ENCODE measurements at places on chromosomes 16 and 17.

DNA sequence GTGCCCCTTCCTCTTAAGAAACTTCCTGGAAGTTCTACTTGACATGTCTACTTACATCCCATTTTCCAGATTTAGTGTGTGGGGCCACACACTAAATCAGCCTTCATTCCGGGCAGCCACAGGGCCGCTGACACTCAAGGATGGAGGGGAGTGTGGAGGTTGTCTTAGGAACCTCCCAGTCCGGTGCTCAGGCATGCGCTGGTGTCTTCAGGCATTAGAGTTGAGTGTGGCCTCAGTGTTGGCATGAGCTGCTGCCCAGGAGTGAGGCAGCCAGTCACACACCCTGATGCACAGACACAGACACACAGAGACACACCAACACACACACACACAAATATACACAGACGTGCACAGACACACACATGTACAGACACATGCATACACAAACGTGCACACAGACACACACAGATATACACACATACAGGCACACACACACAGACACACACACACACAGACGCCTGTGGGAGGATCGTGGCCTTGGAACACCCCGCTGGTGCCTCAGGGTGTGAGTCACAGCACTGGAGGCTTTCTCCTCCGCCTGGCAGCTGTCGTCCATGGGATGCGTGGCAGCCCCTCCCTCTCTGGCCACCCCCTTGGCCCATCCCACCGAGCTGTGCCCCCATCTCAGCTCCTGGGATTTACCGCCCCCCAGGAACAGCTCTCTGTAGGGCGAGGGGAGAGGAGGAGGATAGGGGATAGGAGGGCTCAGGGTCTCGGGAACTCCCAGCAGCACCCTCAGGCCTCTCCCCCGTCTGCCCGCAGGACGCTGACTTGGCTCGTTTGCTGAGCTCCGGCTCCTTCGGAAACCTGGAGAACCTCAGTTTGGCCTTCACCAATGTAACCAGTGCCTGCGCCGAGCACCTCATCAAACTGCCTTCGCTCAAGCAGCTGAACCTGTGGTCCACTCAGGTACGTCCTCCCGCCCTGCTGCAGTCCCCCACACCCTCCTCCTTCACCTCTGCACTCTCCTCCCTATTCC is 75.6 kb upstream of the PLCG2 start:
- DNase-seq = no peak

DNA sequence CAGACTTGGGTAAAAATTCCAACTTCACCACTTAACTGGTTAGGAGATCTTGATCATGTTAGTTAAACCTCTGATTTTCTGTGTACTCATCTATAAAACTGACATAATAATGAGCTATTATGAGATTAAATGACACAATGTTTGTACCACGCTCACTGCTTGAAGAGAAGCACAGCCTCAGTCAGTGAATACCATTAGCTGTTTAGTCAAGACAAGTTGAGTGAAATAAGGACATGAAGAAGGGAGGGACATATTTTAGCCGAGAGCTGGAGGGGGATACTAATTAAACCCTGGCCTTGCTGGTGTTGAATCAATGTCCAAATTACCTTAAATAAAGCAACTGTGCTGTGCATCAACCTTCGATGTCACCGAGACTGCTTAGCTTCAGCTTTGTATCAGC is 105.1 kb upstream of the TOX3 start:
- no peak for DNase-seq

GRCh38 chr17:56441308-56441707 is 152.2 kb upstream of the NOG start:
- DNase-seq = no peak

DNA sequence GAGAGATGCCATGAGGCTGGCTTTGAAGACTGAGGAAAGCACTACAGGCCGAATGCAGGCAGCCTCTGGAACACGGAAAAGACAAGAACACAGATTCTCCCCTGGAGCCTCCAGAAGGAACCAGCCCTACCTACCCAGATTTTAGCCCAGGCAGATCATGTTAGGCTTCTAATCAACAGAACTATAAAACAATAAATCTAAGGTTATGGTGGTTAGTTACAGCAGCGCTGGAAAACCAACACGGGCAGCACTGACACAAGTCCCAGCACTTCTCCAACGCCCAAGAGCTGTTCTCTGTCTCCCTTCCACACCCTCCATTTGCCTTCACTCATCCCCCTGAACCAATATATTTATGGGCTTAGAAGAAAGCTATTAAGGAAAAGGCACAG is 7.5 kb downstream of the ANKRD11 start:
- no peak for DNase-seq

GRCh38 chr17:81551458-81552243 is 502 bp downstream of the FAAP100 start:
- no peak for DNase-seq

DNA sequence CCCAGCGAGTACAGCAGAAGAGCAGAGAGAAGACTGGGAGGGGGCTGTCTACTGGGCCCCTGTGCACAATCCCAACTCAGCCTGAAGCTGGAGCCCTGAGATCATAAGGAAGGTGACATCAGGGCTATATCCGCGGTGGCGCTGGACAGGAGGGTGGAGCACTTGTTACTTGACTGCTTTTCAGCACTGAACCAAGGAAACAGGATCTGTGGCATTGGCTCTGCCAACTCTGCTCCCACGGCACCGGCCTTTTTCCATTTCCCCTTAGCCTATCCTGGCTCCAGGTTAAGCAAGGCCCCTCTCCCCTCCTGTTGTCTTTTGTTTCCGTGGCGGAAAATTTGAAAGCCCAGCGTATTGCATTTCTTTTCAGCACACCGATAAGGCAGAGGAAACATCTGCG is 125.0 kb upstream of the IRX3 start:
- peak; percentile 42 for DNase-seq

- DNase-seq = no peak
Measured at GRCh38 chr17:74234486-74234885, 21.1 kb downstream of the TTYH2 start.

DNA sequence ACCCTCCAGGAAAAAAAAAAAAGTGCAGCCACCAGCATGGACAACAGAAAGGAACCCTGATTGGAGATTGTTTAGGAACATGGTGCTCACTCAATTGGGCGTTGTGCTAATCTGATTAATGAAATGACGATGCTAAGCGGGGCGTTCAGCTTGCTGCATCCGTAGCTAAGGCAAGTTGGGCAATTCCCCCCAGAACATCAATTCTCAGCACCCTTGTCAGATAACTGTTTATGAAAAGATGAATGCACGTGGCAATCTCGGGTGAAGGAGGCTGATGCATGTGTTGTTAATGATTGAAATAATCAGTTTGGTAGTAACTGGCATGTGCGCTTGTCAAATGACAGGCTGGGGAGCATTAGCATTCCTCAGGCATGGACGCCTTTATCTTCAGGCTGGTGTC is 57.0 kb downstream of the HS3ST3A1 start:
- DNase-seq = no peak

DNA sequence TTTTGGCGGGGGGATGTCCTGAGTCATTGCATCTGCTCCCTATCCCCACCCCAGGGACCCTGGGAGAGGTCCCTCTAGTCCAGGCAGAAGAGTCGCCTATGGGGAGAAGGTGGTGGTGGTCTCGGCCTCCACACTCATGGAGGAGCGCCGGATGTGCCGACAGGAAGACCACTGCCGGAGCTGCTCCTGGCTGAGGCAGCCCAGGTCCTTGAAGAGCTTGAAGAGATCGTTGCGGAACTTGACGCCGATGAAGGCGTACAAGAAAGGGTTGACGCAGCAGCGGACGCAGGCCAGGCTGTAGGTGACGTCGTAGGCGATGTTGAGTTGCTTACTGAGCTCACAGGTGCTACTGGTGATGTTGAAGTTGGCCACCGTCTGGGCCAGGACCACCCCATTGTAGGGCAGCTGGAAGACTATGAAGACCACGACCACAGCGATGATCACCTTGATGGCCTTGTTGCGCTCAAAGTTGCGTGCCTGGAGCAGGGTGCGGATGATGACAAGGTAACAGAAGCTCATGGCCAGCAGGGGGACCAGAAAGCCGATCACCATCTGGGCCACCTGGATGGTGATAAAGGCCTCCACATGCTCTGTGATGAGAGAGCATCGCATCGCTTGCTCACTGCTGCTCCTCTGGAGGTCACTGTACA is 10.5 kb downstream of the CCR7 start:
- no peak for DNase-seq

- DNase-seq = no peak
Measured at GRCh38 chr16:89117975-89118289, 24.3 kb downstream of the ACSF3 start.

GRCh38 chr16:69396187-69397061 is 10.6 kb upstream of the TERF2 start:
- peak; percentile 91 for DNase-seq

DNA sequence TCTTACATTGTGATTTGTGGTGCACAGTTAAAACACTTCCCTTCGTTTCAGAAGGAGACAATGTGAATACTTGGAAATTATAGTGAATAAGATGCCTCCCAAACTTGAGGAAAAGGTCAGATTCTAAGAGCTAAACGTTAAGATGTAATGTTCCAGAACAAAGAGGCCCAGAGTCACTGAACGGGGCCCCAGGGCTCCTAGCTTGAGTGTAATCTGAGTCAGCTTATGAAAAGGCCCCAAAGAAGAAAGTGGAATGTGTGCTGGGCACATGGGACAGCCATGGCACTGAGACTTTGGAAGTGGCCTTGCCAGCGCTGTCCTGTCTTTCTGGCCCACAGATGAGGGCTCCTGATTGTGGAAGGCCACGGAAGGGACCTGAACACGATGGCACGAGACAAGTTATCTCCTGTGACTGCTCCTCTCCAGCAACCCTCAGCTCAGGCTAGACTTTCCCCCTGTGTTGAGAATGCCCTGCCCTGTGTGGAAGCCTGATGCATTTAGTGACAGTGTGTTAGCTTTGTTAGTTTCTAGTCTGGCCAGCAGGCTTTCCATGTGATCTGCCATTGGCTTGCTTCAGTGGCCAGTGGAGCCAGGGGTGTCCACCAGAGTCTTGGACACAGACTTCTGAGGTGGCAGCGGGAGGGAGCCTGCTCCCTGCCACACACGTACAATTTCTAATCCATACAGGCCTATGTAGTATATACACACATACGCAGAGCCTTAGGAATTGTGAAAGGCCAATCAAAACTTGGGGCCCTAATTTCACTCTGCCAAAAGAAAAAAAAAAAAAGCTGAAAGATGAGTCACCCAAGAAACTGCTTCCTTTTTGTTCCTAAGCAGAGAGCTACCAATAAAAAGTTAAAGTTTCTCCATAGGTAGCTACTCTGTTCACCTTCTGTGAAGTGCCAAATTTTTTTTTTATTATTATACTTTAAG is 13.1 kb downstream of the SPATA33 start:
- no peak for DNase-seq

DNA sequence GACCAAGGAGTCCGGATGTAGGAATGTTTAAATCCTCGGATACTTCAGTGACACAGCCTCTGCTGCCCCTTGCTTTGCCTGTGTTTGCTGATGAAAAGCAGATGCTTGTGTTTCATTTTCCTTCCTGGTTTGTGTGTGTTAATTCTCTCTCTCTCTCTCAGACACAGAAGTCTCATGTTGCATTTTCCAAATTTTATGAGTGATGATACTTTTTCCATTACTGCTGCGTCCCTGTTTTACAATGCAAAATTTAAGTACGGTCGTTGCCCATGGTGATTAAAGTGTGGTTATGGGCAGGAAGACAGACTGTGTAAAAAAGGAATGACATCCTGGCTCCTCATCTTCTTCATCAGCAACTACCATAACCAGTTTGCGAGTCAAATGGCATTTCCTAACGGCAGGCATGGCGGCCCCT is 5.7 kb downstream of the RMI2 start:
- DNase-seq = no peak

GRCh38 chr17:70242781-70243437 is 73.6 kb downstream of the KCNJ2 start:
- no peak for DNase-seq

- no peak for DNase-seq
Measured at GRCh38 chr16:80231888-80232287, 308.9 kb upstream of the DYNLRB2 start.

DNA sequence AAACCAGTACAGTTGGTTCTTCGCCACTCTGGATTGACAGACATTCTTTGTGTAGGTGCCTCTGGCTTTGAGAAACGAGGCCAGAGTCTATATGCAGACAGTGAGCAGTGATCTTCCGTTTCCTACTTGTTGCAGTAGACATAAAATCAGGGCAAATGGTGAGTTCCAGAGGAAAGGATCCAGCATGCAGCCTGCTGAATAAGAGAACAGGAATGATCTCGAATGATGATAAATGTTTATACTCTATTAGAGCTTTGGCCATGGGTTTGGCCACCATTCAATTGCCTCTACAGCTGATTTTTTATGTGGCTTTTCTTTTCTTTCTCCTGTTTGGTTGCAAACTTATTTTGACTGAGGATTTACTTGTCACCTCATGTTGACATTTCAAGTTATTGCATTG is 286.7 kb downstream of the IRX3 start:
- no peak for DNase-seq

All from renal pelvis (tissue), 12 donors.